ENCODE measurements at places on chromosomes 2 and 18. TPM values are rescaled to one million over a fixed set of nuclear protein-coding genes. Genes with fewer than 3 reads are reported as not detected.

The LOXHD1 gene
- not detected for total RNA-seq

The SP140 gene
- 235 TPM for total RNA-seq

The SP100 gene
- total RNA-seq: 161 TPM

The TSPYL6 gene
- total RNA-seq: not detected

The REG3A gene
- total RNA-seq: not detected

The PPP1R1C gene
- not detected for total RNA-seq

The EML6 gene
- 0.44 TPM for total RNA-seq

The CNTNAP5 gene
- not detected for total RNA-seq

The CREG2 gene
- total RNA-seq: not detected

- no peak for DNase-seq
Measured at GRCh38 chr2:46686811-46687210, 207.4 kb downstream of the TMEM247 start.

DNA sequence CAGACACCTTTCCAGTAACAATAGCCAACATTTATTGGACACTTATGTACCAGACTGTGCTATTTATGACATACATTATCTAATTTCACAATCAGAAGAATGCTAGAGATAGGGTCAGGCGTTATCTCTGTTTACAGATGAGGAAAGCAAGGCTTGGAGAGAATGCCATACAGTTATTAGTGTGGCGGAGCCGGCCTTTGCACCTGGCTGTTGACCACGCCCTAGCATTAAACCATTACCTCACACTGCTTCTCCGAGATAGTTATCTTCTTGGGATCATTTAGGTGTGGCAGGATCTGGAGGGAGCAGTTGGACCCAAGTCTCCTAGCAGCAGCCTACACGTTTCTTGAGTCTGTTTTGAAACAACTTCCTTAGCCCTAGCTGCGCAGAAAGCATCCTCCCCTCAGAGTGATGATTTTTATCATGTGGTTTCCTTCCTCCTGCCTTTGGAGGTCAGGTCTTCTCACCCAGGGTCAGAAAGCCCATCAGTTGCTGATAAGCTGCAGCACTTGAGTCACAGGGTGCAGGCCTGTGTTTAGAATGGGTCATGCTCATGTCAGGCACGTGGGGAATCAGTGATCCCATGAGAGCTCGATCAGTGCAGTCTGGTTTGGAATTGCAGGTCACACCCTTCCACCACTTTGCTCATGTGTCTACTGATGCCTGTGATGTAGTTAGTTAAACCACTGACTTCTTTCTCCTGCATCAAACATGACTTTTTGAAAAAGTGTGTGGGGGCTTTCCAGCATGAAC is 118.2 kb downstream of the SPTBN1 start:
- DNase-seq: peak; percentile 71

- DNase-seq: no peak
Measured at GRCh38 chr2:103327966-103328365, 566.1 kb downstream of the TMEM182 start.

GRCh38 chr18:62425465-62426190 is 97.2 kb upstream of the ZCCHC2 start:
- peak; percentile 56 for DNase-seq

- peak; percentile 79 for DNase-seq
Measured at GRCh38 chr2:112706170-112706664, 14.6 kb upstream of the NT5DC4 start.

DNA sequence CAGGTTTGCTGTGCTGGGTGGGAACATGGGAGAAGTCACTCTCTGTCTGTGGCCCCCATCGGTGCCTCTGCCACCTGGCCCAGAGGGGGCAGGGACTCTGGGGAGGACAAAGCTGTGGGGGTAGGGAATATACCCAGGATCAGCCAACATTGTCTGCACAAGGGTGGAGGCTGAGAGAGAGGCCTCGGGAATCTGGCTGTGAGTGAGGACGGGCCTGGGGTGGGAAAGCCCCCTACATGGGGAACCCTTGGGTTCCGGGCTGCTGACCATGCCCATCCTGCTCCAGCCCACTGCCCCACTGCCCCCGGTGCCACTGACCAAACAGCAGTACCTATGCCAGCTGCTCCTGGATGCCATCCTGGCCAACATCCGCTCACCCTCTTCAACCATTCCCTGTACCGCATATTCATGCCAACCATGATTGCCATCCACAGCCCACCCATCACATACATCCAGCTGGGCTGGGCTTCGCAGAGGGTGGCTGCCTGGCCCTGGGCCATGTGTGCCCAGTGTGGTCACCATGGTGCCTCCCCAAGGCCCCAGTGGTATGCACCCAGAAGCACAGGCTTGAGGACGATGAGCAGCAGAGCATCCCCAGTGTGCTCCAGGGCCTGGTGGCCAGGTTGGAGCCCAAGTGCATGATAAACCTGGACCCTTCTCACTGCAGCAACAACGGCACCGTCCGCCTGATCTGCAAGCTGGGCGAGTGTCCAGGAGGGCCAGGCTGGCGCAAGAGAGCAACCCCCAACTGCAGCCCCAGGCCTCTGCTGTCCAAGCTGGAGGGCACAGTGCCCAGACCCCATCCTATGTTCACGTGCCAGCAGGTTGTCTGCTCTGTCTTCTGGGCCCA is 6.9 kb upstream of the POTEF start:
- no peak for DNase-seq

GRCh38 chr2:205889114-205889513 is 196.9 kb downstream of the INO80D start:
- no peak for DNase-seq

GRCh38 chr2:213122725-213123124 is 28.7 kb downstream of the IKZF2 start:
- DNase-seq: no peak

GRCh38 chr2:54455131-54455562 is 980 bp upstream of the SPTBN1 start:
- no peak for DNase-seq

DNA sequence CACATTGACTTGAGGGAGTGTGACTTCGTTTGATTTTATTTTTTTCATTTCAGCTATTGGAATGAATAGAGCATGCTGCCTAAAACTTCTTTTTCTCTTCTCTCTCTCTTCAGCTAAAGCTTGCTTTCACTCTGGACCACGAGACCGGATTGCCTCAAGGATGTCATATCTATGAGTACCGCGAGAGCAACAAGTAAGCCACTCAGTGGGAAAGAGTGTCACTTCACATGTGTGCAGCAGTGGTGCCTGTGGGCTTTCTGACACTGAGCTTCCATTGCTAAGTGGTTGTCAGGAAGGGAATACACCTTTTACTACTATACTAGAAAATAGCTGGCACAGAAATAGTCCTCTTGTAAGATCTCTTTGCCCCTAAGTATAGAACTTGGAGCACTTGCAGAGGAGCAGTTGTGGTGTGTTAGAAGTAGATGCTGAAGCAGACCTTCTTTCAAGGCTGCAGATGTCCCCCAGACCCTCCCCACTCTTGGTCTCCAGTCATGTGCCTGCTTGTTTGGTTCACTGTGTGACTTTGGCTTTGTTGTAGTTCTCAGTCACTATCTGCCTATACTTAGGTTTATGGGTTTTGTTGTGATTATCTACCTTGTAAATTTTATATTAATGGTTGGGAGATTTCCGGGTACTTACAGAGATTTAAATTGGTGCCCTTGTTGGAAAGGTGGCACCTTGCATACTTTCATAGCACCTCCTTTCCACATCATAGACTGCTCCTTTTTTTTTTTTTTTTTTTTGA is 78.5 kb upstream of the ALPP start:
- DNase-seq: no peak

DNA sequence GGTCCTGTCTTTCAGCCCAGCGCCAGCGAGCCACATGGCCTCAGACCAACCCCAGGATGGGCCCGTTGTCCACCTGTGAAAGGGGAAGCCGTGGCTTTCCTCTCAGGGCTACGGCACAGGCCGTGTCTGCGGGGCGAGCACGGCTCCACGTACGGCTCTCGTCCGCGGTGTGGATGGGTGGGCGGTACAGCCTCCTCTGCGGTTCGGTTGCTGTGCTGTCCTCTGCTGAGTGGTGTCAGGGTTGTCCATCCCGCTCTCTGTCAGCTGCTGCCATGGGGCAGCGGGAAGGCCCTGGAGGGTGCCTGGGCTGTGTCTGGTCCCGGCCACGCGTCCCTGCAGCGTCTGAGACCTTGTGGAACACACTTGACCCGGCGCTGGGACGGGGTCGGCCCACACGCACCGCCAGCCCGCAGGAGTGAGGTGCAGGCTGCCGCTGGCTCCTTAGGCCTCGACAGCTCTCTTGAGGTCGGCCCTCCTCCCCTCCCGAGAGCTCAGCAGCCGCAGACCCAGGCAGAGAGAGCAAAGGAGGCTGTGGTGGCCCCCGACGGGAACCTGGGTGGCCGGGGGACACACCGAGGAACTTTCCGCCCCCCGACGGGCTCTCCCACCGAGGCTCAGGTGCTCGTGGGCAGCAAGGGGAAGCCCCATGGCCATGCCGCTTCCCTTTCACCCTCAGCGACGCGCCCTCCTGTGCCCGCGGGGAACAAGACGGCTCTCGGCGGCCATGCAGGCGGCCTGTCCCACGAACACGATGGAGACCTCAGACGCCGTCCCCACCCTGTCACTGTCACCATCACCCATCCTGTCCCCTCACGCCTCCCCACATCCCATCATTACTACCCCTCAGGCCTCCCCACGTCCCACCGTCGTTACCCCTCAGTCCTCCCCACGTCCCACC is 128.7 kb downstream of the NFATC1 start:
- no peak for DNase-seq

DNA sequence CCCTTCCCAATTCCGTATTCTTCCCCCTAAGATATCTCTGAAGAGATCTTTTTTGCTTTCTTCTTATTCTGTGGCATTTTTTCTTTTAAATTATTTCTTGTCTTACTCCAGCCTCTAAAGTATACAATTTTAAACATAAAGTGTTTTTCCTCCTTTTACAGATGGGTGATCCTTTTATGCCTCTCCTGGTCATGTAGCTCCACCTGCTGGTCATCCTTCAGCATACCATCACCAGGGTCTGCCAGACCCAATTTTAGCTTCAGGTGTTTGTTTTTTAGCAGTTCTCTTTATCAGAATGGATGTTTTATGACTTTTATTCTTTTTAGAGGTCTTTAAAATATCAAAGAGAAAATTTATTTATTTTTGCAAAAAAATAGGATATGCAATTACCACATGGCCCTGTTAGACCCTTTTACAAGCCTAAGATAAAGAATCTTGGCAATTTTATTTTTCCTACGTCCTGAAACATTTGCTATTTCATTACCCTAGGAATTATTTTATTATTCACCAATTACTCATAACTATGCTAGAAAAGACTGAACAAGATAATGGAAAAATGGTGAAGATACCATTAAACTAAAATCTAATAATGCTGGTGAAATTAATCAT is 55.5 kb downstream of the PIGN start:
- DNase-seq: peak; percentile 31

DNA sequence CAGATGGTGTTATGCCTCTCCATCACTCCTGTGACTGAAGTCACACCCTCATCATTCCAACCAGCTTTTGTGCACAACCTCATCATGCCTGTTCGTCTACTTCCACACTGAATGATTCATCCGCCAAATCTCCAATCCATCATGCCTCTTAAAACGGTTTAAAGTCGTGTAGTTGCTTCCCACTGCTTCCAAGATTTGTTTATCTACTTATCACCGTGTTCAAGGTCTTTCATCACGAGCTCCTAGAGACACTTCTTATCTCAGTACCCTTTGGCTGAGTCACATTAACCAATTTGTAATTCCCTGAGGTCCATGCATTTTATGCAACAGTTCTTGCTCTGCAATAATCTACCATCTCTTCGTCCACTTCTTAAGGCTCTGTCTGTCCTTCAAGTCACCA is 592.3 kb upstream of the ID2 start:
- no peak for DNase-seq

DNA sequence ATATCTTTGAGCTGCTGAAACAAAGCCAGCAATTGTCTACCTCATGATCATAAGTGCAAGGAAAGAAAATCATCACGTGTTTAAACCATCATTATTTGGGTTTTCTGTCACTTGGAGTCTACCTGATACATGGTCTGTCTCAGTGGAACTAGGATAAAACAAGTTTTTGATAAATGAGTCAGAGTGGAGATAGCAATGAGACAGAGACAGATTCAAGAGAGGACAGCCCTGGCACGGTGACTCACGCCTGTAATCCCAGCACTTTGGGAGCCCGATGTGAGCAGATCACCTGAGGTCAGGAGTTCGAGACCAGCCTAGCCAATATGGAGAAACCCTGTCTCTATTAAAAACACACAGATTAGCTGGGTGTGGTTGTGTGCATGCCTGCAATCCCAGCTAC is 93.8 kb downstream of the PMAIP1 start:
- DNase-seq: no peak

GRCh38 chr2:118443596-118443995 is 355.3 kb downstream of the INSIG2 start:
- DNase-seq: no peak

DNA sequence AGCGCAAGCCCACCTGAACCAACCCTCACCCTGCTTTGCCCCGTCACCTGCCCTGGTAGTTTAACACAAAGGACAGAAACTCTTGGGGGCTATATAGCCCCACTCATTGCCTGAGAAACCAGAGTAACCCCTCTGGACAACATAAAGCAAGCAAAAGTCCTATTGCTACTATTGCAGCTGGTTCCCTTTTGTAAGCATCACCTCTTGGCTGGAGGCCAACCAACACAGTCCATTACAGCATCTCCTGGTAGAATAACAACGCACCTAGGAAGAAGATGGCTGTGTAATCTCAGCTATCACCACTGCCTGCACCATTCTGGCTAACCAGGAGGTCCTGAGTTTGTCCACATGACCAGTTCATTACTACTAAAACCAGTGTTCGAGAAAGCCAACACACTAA is 36.4 kb downstream of the FLACC1 start:
- DNase-seq: no peak

GRCh38 chr18:73189718-73190117 is 321.9 kb upstream of the NETO1 start:
- no peak for DNase-seq

DNA sequence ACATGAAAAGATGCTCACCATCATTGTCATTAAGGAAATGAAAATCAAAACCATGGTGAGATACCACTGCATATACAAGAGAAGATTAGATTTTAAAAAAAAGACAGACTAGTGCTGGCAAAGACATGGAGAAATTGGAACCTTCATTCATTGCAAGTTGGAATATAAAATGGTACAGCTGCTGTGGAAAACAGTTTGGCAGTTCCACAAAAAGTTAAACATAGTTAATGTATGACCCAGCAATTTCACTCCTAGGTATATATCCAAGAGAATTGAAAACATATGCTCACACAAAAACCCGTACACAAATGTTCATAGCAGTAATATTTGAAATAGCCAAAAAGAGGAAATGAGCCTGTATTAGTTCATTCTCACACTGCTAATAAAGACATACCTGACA is 33.7 kb upstream of the MBOAT2 start:
- no peak for DNase-seq

- no peak for DNase-seq
Measured at GRCh38 chr2:174495365-174496012, 8.7 kb upstream of the GPR155 start.

GRCh38 chr2:235910067-235910466 is 258.1 kb downstream of the GBX2 start:
- DNase-seq: no peak

GRCh38 chr18:48194591-48195181 is 214.5 kb downstream of the ZBTB7C start:
- DNase-seq: no peak

DNA sequence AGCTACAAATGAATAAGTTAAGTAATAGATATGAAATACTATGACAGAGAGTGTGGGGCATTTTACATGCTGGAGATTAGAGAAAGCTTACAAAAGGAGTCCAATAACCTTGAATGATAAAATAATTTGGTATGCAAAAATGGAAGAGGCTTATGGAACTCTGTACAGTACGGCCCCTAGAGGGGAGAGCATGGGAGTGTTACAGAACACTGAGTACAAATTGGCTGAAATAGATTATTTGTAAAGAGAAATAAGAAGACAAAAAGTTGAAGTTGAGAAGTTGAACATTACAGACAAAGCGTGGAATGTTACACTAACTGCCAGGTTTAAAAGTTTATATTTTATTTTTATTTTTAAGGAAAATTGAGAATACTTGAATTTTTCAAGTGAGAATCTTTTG is 192.1 kb upstream of the DOK6 start:
- DNase-seq: no peak
